ENCODE measurements at places on chromosomes 12 and 14.
A peak's percentile ranks its signal among the peaks of the same experiment; 100 is the strongest.

DNA sequence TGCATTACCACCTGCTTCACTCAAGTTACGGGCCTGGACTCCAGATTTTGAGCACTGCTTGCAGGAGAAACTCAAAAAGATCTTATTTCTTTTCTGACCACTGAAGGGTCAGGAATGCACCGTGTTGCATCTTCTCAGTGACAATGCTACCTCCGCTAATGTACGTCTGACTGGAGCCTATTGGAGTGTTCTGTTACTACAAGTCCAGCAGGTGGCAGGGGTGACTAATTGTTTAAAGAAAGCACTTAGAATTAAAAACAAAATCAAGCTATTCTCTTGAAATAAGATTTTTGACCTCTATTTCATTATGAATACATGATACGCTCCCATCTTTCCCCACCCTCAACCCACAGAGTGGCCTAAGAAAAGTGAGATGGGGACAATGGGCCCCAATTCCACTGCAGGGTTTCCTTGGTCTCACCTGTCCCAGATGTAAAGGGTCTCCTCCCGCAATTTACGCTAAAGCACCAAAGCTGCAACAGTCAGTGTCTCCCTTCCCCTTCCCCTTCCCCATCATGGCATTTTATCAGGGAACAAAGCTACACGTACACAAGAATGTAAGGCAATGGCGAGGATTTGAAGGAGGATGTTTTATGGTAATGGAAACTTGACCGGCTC, 2.2 kb downstream of the TBPL2 start:
- no peak for DNase-seq

GRCh38 chr12:10362325-10362724, 27.5 kb downstream of the KLRK1 start:
- DNase-seq, result no peak

DNA sequence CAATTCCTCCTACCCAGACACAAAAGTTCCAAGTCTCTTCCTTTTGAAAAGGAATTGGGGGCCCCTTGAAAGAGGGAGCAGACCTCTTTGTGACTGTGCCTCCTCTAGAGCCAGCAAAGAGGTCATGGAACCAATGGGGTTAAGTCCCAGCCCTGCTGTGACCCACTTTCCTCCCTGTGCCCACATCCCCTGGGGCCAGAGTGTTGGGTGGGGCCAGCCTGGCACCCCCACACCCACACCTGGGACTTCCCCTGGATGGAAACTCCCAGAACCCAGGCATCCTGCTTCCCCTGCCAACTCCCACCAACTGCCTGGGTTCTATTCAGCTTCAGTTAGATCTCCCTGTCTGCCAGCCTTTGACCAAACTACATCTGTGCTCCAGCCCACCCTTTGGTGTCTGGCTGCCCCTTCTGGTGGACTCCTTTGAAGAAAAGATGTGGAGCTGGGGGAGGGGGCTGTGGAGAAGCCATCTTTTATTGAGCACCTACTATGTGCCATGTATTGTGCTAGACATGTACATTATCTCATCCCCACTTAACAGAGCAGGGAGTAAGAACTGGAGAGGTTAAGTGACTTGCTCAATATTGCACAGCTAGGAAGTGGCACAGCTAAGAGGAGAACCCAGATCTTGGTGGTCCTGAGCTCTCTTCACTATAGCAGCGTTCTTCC, 4.6 kb upstream of the RARG start:
- no peak for DNase-seq

DNA sequence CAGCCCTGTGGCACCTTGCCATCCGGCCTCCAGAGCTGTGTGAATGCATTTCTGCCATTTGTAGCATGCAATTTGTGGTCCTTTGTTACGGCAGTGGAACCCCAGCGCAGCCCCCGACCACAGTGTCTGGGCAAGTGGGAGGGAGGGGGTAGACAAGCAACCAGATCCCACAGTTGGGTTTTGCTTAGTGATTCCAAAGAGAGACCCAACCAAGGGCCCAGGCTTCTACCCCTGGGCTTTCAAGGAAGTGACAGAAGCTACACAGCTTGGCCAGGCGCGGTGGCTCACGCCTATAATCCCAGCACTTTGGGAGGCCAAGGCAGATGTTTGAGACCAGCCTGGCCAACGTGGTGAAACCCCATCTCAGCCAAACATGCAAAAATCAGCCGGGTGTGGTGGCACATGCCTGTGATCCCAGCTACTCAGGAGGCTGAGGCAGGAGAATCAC, 17.8 kb downstream of the ZBTB42 start:
- DNase-seq, result no peak

DNA sequence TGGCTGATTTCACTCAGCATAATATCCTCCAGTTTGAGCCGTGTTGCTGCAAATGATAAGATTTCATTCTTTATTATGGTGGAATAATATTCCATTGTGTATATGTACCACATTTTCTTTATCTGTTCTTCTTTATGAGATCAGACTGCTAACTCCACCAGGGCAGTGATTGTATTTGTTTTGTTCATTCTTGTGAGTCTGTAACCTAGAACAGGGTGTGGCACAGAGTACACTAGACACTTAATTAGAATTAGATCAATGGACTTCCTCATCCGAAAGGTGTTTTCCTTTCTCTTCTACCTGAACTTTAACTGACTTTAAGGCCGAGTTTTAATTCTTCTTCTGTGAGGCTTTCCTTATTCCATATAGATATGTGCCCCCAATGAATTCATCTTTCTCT, 551.0 kb downstream of the SNAPC1 start:
- DNase-seq, result no peak

DNA sequence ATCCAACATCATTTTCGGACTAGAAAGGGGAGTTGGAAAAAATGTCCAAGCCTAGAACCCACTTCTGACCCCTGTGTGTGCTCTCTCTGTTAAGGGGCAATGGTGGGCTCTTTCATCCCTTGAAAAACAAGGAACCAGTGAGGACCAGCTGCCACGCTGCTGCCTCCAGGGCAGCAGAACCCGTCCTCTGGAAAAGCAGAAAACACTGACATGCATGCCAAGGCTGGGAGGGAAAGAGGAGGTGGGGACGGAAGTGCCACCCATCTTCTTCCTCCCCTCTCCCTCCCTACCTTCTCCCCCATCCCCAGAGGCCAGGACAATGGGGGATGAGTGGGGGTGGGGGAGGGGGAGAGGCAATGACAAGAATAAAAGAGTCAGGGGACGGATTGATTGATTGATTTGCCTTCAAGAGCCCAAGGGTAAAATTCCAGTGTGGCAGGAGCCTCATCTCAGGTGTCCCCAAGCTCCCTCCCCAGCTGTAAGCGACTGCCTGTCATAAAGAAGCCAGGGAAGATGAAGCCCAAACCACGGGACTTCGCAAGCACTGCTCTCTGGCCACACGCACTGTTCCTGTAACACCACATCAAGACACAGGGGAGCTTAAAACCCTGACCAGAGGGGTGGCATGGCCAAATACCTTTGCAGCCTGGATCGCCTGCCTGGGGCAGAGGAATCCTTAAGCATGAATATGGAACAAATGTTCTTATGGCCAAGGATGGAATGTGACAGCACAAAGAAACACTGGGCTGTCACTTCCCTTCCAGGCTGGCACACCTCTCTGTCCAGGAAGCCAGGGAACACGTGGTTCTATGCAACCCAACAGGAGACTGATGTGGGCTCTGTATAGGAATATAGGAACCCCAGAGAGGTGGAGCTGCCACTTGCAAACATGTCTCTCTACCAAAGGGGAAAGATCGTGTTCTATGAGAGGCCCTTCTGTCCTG, 38.9 kb upstream of the BDKRB2 start:
- no peak for DNase-seq

- no peak for DNase-seq
These were observed 7.1 kb upstream of the MYF6 start for GRCh38 chr12:80700327-80700726.

- no peak for DNase-seq
These were observed 101.1 kb downstream of the FUT8 start for GRCh38 chr14:65513671-65514070.

- DNase-seq, result no peak
These were observed 16.6 kb downstream of the SYNDIG1L start for GRCh38 chr14:74409441-74409840.

GRCh38 chr12:93670104-93670503, 7.1 kb upstream of the CRADD start:
- no peak for DNase-seq

GRCh38 chr14:101964297-101965180, at the start of gene DYNC1H1:
Gene DYNC1H1 (plus strand): TSS chr14:101964573. CDS start chr14:101964692, 119 bp downstream.
- peak; percentile 82 for DNase-seq

DNA sequence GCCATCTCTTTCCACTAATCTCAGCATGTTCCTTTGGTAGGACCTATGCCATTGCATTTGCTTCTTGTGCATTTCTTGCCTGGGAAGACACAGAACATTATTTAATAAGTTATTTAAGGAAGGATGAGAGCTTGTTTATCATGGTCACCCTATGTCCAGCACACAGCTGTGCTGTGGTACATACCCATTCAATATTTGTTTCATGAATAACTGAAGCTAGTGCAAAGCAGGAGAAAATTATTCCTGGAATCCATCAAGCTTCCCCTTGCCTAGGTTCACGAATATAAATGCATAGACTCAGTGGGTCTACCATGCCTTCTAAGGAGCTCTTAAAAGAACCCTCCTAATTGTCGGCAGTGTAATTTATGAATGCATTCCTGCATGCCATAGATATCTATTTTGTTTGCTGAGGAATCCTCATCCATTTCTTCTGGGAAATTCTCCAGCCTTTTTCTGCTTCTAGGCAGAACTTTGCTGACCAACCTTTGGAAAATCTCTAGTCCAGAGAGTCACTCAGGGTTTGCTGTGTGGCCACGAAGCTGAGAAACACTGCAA, 599.8 kb upstream of the TMEM132C start:
- no peak for DNase-seq

DNA sequence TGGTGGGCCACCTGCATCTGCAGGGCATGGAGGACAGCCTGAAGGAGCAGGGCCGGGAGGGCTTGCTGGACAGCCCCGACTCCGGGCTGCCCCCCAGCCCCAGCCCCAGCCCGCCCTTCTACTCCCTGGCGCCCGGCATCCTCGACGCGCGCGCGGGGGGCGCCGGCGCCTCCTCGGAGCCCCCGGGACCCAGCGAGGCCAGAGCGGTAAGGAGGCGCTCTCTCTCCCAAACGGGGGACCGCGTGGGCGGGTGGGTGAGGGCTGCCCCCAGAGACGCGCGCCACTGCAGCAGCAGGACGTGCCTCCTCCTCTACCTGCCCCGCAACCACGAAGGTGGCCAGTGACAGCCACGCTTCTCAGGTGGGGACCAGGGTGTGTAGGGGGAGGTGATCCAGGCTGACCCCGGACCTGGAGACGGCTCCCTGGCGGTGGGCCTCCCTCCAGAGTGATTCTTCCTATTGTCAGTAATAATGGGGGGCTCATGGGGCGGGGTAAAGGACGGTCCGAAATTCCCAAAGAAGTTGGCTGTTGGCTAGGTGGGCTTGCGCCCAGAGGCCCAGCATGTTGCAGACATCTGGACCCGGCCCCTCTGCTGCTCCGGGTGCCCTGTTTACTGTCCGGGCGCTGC, 652 bp downstream of the RFLNA start:
- no peak for DNase-seq

GRCh38 chr14:32408018-32408417, 78.9 kb downstream of the AKAP6 start:
- no peak for DNase-seq

DNA sequence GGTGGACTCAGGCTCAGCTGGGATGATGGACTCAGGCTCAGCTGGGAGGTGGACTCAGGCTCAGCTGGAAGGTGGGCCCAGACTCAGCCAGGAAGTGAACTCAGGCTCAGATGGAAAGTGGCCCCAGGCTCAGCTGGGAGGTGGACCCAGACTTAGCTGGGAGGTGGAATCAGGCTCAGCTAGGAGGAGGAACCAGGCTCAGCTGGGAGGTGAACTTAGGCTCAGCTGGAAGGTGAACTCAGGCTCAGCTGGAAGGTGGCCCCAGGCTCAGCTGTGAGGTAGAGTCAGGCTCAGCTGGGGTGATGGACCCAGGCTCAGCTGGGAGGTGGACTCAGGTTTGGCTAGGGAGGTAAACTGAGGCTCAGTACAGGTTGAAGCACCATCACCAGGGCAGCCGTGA, 21.8 kb upstream of the C14orf180 start:
- DNase-seq, result no peak

DNA sequence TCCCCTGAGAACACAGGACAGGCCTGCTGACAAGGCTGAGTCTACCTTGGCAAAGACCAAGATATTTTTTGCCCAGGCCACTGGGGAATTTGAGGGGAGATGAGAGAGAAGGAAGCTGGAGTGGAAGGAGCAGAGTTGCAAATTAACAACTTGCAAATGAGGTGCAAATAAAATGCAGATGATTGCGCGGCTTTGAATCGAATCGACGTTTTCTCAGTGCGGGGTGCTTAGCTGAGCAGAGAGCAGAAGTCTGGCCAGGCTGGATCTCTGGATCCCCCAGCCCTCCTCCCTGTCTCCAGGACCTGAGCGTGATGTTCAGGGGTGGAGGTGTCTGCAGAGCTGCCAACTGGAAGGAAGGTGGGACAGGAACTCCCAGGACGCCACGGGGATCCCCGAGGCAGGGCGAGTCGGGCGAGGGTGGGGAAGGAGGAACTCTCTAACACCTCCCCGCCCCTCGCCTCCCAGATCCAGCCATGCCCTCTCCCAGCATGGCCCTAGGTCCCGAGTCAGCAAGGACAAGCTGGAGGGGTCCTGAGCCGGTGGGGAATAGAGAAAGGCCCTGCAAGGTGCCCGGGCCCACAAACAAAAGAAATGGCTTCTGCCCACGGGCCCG, 527 bp upstream of the CARMIL3 start:
- no peak for DNase-seq

DNA sequence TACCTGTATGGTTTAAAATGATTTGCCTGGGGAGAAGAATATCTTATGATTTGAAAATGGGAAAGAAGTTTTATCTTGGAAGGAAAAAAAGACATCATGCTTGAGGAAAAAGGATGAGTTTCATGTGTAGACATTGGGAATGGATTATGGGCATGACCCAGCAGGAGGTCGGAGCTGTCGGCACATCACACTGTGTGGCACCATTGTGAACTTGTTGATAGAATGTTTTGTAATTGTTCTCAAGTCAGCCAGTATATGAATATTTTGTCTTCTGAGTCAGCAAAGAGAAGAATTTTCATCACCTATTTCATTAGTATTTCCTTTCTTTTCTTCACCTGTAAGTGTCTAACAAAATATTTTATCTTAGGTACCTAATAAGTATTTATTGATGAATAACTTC, 60.0 kb upstream of the HMGA2 start:
- no peak for DNase-seq

DNA sequence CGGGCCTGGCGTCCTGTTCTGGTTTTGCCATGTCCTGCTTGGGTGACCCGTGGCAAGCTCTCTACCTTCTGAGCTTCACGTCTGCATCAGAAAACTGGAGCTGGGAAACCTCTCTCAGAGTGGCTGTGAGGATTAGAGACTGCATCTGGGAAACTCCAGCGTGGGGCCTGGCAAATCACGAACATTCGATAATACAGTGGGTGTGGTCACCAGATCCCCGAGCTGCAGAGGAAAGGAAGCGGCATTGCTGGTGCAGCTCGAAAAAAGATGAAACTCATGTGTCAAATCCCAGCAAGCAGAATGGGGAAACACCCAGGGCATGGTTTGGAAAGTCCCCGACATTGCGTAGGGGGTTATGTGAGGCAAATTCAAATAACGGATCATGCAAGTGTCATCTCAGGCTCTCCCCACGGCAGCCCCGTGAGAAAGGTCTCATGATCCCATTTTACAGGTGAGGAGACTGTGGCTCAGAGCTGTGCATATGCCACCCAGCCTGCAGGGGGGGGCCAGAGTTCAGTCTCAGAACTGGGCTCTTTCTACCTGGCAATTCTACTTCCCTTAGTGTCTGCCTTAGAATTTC, 98.1 kb upstream of the VRK1 start:
- no peak for DNase-seq

- no peak for DNase-seq
These were observed 7.7 kb downstream of the SLC7A7 start for GRCh38 chr14:22807432-22808087.

All from thoracic aorta (tissue), 2 donors.